LoVo (cell line): ENCODE measurements at places on chromosomes 1 and 21.
A peak's percentile ranks its signal among the peaks of the same experiment; 100 is the strongest.

- DNase-seq = no peak
These were observed 1671.1 kb downstream of the MRPL39 start for GRCh38 chr21:23936224-23936623.

DNA sequence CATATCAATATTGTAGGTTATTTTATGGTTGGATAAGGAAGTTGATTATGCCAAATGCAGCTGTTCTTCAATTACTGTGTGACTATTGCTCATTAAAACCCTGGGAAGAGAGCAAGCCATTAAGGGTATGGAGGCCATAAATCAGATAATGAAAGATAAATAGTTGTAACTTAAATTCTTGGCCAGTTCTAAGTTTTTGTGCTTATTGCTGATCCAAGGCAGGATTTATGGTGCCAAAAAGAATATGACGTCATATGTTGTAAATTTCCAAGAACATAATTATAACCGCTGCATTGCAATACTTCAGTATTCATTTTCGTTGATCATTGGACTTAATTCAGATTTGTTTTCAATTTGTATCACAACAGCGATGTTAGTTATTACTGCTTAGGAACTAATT is 211.6 kb downstream of the LRRC40 start:
- DNase-seq = no peak

DNA sequence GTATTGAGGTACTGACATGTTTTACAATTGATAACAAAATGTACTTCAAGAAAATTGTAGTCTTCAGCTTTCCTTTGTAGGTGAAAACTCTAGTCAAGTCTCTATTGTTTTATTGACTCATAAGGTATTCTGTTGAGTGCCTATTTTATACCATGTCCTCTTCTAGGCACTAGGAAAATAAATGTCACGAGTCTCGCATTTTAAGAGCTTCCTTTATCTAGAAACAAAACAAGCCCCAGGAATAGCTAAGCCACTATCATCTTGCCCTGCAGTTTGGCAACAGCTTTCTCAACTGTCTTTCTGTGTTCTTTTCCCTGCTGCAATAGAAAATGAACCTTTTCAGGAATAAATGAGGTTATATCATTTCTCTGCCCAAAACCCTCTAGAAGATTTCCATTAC is 288.5 kb upstream of the NEGR1 start:
- DNase-seq = no peak

- peak; percentile 48 for DNase-seq
These were observed 553 bp downstream of the TTF2 start for GRCh38 chr1:117060441-117061317.

DNA sequence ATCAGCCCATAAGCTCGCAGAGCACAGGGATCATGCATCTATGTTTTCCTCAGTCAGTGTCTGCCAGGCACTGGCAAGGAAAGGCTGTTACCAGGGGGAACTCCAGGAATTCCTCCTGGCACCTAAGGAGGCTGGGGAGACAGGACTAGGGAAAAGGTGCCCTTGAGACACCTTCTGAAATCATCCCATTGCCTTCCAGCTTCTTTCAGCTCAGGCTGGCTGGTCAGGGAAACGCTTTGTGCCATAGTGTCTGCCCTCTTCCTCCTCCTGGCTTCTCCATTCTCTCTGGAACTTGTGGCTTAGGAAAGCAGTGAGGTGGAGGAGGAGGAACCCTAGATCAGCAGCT is 13.8 kb downstream of the LMNA start:
- no peak for DNase-seq

GRCh38 chr1:147842578-147842977 is 60.0 kb upstream of the GJA8 start:
- DNase-seq = no peak

GRCh38 chr1:64920941-64921589 is 45.3 kb downstream of the JAK1 start:
- DNase-seq = no peak

DNA sequence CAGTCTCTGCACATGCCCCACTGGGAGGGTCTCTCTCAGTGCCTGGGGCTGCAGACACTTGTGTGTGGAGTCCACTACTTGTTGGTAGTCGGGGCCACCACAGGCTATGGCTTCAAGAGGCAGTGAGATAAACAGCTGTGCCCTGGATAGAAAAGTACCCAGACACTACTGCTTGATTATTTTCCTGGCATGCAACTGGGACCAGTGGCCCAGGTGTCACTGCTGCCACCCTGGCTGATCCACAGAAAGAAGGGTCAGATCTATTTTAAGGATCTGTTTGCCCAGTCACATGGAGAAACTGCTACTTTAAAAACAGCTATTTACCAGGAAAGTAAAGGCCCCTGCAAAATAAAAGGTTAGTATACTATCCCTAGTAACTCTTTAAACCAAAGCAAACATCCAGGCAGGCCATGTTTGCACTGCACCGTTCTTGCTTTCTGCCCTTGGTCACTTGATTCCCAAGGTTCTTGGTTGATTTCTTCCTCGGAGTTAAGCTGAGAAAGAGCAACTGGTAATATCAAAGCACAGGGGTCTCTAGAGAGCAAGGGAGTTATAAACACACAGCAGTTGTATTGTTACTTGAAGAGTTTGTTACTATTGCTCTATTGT is 99.9 kb downstream of the GLUL start:
- DNase-seq = no peak

GRCh38 chr1:37262439-37263170 is 211.8 kb upstream of the ZC3H12A start:
- no peak for DNase-seq

- no peak for DNase-seq
These were observed 36.1 kb upstream of the ST6GALNAC3 start for GRCh38 chr1:76038287-76039004.

GRCh38 chr1:116470671-116471070 is 97.6 kb downstream of the ATP1A1 start:
- no peak for DNase-seq

GRCh38 chr1:160104486-160104885 is 6.1 kb upstream of the IGSF8 start:
- no peak for DNase-seq

- DNase-seq = no peak
These were observed 2.1 kb upstream of the RAP1GAP start for GRCh38 chr1:21670956-21671902.

GRCh38 chr1:117683571-117684285 is 77.9 kb downstream of the TENT5C start:
- no peak for DNase-seq

GRCh38 chr1:35717911-35718476 is 690 bp downstream of the C1orf216 start:
- peak; percentile 28 for DNase-seq

DNA sequence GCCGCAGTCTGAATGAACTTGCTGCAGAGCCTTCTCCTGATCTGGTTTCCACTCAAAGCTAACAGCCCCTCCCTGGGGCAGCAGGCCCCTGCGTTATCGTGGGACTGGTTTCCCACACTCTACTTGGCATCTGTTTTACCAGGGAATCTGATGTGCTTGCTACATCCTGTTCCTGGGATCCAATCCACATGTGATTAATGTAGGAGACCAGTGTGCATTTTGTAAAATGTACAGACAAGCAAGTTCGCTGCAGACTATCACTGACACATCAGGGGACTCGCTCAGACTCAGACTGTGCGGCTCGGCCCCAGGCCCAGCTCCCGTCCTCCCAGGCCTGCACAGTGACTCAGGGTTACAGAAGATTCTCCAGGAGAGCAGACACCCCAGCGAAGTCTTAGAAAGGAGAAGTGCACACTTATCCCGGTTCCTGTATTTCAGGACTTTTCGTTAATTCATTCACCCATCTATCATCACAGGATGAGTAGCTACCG is 340.1 kb downstream of the MATN1 start:
- DNase-seq = no peak

DNA sequence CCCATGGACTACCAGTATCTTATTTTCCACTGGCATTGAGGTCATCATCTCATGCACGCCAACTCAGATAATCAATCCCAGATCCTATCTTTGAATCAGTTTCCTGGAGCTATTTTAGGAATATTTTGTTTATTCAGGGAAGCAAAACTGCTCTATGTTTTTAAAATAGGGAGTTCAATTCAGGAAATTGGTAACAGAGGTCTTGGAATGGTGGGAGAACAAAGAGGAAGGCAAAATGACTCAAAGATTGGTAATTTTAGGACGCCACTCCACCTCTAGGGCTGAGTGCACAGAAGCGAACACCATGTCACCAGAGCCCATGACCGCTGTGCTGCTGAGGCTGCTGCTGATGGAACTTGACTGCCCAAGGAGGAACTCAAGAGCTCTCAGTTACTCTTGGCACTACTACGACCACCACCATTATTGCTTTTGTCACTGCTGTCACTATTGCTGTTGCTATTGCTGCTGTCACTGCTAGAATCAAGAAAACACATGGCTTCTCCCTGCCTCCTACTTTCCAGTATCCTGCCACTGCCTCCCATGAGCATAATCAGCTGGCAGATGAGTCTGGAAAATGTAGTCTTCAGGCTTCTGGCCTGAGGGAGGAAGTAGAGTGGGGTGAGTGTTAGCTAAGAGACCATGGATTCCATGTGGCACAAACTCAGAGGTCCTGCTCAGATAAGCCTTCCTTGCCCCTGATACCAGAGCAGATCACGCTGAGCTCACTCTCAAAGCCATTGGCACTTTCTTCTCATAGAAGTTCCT is 71.6 kb upstream of the CNIH3 start:
- no peak for DNase-seq

DNA sequence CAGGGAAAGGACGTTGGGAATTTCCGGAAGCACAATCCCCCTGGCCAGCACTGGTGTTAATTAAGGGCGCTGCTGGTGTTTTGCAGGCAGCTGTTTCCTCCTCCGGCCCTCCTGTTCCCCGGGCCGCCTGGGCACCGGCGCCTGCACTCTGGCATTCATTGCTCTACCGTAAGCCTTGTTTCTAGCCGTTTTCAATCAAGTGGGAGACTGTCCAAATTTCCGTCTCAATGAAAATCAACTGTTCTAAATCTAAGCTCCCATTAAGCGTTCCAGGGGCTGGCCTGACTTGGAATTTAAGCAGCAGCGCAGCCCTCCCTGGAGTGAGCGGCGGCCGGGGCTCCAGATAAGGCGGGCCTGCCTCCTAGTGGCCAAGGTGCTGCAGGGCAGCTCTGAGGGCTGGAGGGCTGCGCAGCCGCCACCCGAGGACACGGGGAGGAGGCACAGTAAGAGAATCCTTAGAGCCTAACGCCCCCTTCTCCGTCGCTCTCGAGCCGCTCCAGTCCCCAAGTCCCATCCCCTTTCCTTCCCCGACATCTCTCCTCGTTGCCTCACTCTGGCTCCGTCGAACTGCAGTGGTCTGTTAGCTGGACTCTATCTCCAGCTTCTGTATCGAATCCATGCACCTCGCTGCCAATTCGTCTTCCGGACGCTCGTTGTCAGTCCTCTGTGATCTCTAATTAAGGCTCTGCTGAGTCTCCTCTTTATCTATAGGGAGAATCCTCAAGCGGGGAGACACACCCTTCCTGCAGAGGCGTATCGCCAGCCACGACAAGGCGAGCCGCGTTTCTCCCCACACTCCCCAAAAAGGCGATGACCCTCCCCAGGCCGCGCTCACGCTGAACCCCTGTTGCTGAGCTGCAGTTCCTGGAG is 57.8 kb upstream of the LRRC8D start:
- DNase-seq = peak; percentile 73

DNA sequence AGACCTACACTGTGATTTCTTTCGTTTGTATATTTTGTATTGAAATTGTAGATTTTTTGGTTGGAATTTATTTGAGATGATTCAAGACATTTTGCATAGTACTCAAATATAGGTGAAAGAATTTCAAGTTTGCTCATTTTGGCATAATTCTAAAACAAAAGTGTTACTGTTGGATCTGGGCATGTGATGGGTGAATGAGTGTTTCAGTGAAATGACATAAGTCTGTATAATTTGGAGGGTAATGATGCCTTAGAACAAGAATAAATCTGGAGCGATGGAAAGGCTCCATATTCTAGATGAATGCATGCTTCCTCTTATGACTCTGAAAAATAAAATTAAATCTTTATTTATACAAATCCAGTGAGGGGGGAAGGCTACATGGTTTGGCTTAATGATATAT is 41.0 kb downstream of the NFIA start:
- no peak for DNase-seq

GRCh38 chr21:45750936-45751335 is 107.4 kb downstream of the PCBP3 start:
- no peak for DNase-seq

- DNase-seq = no peak
These were observed 68.4 kb upstream of the EDEM3 start for GRCh38 chr1:184823080-184823479.
